ENCODE measurements at places on chromosomes 1 and 21.

DNA sequence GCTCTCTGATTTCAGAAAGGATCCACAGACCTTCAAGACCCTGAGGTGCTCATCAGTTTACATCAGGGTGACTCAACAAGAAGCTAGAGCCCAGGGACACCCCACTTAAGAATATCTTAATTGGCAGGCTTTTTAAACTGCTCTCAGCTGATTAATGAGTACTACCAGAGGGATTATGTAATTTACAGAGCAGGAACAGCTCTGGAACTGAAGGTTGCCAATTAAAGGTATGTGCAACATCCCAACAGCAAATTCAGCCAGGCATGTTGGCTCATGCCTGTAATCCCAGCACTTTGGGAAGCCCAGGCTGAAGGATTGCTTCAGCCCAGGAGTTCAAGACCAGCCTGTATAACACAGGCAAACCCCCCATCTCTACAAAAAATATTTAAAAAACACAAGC is 295.7 kb downstream of the SETD4 start:
- no peak for DNase-seq

DNA sequence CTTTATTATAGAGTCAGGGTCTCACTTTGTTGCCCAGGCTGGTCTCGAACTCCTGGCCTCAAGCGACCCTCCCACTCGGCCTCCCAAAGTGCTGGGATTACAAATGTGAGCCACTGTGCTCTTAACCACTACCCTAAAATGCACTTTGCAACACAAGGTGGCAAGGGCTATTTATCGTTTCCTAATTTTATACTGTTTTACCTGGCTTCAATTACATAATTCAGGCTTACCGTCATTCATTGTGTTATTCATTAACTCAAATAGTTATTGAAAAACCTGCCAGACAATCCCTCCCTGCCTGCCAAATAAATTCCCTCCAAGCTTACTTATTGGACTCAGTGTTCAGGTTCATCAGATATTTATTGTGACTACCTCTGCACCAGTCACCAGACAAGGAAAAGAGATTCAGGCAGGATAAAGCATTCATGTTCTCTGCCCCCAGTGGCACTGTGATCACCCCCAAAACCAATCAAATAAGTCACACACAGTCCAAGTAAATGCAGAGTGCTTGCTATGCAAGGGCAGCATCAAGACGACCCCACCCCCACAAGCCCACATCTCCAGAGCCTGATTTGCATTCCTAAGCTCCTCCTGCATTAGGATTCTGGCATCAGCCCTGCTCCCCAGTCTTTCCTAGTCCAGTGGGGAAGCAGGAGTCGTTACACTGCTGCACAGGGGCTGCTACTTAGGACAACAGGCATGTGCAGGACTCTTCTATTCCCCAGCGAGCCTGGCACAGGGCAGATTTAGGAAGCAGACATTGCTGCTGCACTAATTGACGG is 8.1 kb downstream of the PAQR7 start:
- no peak for DNase-seq

GRCh38 chr1:33349081-33349759 is 28.3 kb upstream of the A3GALT2 start:
- DNase-seq = peak; percentile 72

DNA sequence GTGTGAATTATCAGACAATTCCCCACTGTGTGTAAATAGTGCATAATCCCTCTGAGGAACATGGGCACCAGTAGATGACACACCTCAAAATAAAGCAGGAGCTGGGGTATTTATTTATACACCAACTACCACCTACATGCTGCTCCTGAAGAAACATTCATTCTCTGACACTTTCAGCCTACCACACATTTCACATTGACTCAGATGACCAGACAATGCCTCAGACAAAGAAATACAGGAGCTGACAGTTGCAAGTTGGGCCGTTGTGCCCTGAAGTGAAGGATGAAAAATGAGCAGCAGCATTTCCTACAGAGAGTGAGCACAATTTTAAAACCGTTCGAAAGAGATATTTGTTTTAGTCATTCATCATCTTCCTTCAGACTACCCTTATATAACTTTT is 63.2 kb downstream of the RGS2 start:
- DNase-seq = no peak

GRCh38 chr1:218755128-218755527 is 410.0 kb downstream of the TGFB2 start:
- no peak for DNase-seq

GRCh38 chr1:226497276-226497833 is 51.2 kb upstream of the STUM start:
- no peak for DNase-seq

GRCh38 chr1:19582318-19582717 is 61.8 kb upstream of the NBL1 start:
- DNase-seq = peak; percentile 62

GRCh38 chr1:107691540-107691939 is 273.4 kb downstream of the VAV3 start:
- no peak for DNase-seq

DNA sequence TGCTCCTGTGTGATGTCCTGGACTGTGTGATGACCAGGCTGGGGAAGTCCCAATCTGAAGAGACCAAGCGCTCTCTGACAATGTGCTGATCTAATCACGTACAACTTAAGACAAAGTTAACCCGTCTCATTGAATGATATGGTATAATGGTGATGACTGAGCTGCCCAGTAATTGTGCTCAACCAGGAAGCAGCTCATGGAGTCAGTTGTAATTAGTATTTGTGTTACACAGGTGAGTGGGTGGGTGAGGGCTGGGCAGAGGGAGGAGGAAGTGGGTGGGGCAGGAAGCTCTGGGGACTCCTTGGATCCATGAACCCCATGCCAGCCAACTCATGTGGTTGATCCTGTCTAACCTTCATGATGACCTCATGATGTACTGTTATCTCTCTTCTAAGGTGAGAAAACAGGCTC is 8.7 kb upstream of the ECE1 start:
- DNase-seq = no peak

Data from germinal center (tissue), 1 donor.